Liver (tissue), 10 donors: ENCODE measurements at places on chromosomes 7 and 10. TPM values are rescaled to one million over a fixed set of nuclear protein-coding genes. Genes with fewer than 3 reads are reported as not detected.

- DNase-seq, result no peak
Observed at GRCh38 chr10:64430690-64431323, 909.6 kb downstream of the REEP3 start.

DNA sequence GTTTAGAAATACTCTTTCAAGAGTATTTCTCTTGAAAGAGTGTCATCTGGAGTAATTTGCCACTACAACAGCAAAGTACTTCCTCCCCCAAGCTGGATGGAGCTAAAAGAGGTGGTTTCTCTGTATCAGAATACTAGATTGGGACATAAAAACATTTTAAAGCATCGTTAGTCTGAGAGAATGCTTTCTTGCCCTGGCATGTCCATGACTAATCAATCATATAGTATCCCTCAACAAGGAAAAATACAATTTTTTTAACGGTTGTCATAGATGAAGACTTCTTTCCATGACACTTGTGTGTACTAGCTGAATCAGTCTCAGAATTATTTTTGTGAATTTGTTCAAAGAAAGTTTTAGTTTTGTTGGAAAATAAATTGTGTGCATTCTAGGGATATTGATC, 237.9 kb downstream of the NEBL start:
- DNase-seq, result no peak

Gene SFTPA1
- polyA plus RNA-seq, result not detected

Gene CCDC201
- not detected for polyA plus RNA-seq

DNA sequence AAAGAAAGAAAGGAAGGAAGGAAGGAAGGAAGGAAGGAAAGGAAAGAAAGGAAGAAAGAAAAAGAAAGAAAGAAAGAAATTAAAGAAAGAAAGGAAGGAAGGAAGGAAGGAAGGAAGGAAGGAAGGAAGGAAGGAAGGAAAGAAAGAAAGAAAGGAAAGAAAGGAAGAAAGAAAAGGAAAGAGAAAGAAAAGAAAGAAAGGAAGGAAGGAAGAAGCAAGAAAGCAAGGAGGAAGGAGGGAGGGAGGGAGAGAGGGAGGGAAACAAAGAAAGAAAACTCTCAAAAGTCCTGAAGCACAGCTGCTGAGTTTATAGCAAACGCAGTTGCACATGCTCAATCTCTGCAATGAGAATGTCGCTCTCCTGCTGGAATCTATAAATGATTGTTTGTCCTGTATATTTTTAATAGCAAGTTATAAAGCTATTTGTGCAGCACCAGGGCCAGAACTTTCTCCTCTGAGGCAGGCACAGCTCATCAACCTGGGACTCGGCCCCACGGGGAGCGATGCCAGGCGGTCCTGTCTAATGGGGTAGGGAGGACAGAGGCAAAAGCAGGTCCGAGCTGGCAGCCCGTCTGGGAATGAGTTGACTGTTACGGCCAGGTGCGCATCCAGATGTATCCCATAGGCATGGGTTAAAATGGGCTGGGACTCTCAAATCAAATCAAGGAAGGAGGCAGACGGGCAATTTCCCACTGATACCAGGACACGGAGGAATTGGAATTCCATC, 118.0 kb upstream of the PFKP start:
- no peak for DNase-seq

Gene ACBD7
- not detected for polyA plus RNA-seq

GRCh38 chr7:151890355-151891004, 13.6 kb upstream of the PRKAG2 start:
- no peak for DNase-seq

Gene DRGX
- polyA plus RNA-seq, result not detected

DNA sequence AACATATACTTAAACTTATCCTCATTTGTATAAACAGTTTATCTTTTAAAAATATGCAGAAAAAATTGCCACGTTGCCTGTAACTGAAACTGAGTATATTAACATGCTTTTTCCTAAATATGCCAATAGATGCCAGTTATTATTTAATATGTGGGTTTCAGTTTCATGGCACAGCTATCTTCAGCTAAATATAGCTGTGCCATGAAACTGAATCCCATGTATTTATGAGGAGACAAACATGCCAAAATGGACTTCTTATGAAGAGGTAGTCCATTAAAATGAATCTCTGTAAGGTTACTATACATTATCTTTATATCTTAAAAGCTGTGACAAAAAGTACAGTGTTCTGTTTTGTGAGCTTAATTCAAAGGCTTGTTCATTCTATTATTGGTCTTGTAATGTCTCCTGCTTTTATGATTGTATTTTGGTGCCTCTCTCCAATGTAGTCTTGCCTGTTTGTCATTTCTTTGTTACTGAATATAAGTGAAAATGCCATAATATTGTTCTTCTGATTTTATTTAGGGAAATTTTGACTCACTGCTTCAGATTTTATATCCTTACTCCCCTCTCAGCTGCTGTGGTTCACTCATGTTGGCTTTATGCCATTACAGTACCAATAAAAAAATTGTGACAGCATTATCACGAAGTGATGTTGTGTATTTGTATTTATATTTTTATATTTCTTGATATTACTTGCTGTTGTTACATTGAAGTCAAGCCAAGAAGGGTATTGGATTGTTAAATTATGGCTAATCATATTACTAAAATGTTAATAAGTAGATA, 34.3 kb upstream of the CACNA2D1 start:
- no peak for DNase-seq

Gene MEST
- polyA plus RNA-seq, result 22.7 TPM

DNA sequence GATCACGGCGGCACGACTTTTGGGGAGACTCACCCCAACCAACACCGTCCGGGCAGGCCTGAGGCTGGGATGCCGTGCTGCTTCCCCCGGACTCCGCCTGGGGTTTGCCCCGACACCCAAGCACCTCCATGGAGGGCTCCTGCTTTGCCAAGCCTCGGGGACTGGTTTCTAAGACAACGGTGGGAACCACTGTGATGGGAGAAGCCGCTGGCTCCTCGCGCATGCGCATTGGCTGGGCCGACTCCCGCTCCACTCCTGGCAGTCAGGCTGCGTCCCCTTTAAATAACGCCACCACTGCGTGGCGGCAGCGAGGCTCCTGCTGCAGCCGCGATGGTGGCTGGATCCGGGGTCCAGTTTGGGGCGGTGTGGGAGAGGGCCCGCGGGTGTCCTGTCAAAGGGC, 201.0 kb downstream of the ZNF716 start:
- no peak for DNase-seq

DNA sequence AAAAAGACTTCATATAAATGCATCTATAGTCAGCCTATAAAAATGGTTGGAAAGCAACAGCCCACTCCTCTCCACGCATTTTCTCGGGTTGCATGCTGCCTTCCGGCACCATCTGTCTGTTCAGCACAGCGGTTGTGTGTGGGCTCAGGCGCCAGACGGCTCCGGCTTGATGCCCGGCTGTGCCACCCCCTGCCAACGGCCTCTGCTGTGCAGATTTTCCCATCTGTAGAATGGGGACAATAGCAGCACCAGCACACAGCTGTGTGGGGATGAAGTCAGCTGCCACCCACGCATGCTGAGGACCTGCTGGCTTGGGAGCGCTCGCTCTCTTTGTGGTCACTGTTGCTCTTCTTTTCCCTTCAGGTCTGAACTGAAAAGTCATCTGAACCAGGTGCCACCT, 19.5 kb downstream of the PRKAG2 start:
- DNase-seq, result no peak

DNA sequence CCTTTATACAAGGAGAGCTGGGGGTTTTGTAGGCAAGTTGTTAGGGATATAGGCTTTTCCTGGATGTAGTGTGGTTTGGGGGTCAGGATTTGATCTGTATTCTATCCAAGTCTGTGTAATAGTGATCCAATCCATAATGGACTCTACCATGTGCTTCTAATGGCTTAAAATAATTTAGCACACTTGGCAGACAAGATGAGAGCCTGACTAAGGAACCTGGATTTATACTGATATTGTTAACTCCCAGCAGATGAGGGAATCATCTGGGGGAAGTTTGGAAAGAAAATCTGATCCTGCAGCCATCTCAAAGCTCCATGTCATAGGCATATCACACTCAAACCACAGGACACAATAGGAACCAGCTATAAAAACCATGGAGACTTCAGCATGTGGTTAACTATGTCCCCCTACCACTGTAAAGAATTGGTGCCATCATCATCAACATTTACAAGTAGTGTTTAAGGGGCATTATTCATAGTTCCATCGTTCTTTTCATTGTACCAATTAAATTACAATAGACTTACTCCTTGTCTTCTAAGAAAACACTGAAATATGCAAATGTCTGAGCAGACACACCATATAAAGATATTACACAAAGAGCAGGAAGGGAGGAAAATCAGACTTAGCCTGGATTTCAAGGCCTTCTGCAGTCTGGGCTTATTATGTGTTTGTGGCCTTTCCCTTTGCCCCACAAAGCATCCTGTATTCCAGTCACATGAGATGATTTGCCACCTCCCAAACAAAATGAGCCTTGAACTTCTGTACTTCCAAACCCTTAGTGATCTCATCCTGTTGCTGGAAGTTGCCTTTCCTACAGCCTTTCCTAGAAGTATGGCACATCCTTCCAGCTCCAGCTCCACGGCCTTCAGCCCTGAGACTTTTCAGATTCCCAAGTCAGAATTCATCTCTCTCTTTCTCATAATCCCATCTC, 22.5 kb upstream of the HPS1 start:
- DNase-seq, result no peak

GRCh38 chr10:78968943-78969342, 99.8 kb upstream of the ZMIZ1 start:
- DNase-seq, result no peak
